ENCODE measurements at places on chromosomes 6 and 20.

GRCh38 chr6:90860822-90861601 lies 274.1 kb upstream of the MAP3K7 start:
- no peak for DNase-seq

DNA sequence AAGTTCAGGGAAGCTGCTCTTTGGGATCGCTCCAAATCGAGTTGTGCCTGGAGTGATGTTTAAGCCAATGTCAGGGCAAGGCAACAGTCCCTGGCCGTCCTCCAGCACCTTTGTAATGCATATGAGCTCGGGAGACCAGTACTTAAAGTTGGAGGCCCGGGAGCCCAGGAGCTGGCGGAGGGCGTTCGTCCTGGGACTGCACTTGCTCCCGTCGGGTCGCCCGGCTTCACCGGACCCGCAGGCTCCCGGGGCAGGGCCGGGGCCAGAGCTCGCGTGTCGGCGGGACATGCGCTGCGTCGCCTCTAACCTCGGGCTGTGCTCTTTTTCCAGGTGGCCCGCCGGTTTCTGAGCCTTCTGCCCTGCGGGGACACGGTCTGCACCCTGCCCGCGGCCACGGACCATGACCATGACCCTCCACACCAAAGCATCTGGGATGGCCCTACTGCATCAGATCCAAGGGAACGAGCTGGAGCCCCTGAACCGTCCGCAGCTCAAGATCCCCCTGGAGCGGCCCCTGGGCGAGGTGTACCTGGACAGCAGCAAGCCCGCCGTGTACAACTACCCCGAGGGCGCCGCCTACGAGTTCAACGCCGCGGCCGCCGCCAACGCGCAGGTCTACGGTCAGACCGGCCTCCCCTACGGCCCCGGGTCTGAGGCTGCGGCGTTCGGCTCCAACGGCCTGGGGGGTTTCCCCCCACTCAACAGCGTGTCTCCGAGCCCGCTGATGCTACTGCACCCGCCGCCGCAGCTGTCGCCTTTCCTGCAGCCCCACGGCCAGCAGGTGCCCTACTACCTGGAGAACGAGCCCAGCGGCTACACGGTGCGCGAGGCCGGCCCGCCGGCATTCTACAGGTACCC lies at the start of gene ESR1:
Gene ESR1 (plus strand): TSS at position 170 of the 858 bp plus-strand sequence. CDS start 231 bp downstream, at position 401.
- peak; percentile 35 for DNase-seq

GRCh38 chr6:156689656-156690055 lies 87.5 kb upstream of the ARID1B start:
- DNase-seq = no peak

- no peak for DNase-seq
Observed at GRCh38 chr20:49985617-49986016, 2.8 kb downstream of the SNAI1 start.

GRCh38 chr6:24980507-24981385 lies 45.0 kb upstream of the RIPOR2 start:
- no peak for DNase-seq

DNA sequence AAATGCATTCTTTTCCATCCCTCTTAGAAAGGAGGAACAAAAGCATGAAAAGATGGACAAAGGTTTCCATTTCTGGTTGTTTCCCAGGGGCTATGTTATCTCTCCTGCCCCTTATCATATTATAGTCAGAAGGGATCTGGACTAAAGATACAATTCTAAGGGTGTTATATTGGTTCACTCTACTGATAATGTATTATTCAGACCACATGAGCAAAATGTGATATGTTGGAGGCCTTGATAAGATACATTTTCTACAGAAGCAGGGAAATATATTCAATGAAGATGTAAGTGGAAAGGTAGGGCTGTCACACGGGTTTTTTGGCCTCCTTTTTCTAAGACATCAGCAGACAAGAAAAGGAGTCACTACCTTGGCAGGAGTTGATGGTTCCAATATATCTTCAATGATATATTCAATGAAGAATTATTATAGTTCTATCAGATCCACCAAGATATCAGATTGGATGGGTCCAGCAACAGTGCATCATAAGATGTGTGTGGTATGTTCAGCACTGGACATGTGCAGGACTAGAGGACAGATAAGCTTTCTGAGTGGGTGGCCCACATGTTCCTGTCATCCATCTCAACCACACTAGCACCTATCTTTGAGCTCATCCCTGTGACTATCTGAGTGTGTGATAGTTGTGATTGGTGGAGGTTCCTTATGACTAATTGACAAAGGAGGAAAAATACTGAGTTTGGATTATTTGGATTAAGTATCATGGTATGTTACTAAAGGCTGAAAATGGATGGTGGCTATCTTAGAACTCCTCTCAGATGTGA lies 5.7 kb upstream of the ZKSCAN3 start:
- DNase-seq = no peak

- no peak for DNase-seq
Observed at GRCh38 chr20:12976720-12977309, 32.0 kb upstream of the SPTLC3 start.

GRCh38 chr6:135096403-135097130 lies 41.9 kb upstream of the HBS1L start:
- DNase-seq = no peak

DNA sequence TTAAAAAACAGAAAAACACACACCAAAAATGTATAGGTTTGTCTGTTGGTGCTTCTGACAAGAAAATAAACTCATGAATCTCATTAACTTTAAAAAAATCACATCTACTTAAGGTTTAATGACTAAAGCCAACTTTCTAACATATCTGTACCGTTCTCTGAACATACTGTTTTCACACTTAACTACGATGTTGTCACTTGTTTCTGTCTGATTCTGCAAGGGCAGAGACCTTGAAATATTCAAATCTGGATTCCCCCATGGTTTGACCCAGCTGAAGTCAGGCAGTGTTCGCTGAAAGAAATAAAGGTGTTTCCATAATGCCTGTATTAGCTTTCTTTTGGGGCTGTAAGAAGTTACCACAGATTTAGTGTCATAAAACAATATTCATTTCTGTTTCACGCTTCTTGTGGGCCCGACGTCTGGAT lies 2.7 kb upstream of the ASXL1 start:
- no peak for DNase-seq

GRCh38 chr6:125307964-125308615 lies 6.3 kb upstream of the HDDC2 start:
- DNase-seq = no peak

DNA sequence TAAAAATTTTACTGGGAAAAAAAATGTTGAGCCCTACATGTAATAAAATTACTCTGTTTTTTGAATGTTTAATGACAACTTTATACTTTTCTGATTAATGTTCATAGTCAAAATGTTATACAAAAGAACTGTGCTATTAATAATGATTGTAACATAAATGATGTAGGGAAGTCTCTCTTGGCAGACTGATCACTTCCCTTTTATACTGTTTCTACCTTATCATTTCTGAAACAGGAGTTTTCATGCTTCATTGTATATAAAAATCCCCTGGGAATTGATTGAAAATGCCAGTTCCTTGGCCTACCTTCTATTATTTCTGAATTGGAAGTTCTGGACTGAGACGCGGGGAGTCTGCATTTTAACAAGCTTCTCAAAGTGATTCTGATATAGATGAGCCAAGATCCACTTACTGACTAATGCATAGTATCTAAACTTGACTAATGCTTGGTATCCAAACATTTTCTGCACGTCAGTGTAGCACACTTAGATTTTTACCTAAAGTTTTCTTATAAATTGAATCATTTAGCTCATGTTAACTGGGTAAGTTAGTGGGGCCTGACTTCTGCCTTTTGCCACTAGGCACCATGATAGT lies 7.2 kb upstream of the HDAC2 start:
- DNase-seq = no peak

DNA sequence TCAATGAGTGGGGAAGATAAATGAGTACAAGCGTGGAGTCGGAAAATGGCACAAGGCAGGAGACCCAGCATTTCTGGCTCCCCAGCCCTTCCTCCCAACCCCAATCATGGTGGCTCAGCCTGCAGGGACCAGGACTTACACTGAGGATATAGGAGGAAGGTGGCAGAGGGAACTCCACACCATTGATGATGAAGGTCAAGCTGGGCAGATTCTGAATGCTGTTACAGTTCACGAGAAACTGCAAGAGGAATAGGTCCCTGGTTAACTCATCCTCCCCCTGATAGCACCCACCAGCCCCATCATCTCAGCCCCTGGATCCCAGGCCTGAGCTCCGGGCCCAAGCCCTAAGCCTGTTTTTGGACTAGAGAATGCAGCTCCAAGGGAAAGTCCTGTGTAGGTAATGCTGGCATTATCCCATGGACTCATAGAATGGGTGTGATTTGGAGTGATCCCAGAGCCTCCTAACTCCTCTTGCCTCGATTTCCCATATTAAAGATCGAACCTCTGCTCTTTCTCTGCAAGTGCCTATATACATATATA lies 2.3 kb upstream of the TFEB start:
- no peak for DNase-seq

GRCh38 chr20:5122873-5123260 lies 3.1 kb upstream of the PCNA start:
- DNase-seq = no peak

DNA sequence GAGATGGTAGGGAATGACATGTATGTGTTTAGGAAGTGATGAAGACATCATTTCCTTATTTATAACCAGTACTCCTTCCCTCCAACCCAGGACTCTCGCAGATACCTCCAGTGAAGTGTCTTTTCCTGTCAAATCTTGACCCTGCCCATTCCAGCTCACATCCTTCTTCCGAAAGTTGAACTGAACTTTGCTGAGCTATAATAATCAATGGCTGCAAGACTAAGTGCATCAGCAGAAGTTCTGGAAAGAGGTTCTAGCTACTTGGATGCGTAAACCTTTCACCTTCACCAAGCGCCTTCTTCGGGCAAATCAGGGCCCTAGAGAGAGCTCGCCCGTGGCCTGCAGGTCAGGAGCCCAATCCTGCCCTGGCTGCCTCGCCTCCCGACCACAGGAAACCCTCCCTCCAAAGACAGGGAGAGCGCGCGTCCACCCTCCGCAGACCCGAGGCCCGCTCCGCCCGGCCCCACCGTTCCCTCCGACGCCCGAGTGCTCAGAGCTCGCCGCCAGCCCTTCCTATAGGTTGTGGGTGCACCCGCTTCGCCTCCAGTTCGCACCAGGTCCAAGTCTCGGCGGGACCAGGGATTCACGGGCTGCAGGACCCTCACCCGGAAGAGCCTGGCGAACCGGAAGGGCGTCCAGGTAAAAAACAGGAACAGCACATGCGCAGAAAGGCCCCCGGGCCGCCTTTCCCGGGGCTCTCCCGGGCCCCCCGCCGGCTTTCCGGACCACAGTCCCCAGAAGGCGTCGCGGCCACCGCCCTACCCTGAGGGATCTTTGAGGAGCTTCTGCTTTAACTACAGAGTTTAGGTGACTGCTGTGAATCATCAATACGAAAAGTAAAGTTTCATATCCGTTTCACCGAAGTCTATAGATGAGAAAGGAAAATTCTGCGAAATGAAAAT lies at the start of gene ZNF334:
Gene ZNF334 (minus strand): TSS at position 617 of the 902 bp plus-strand sequence. CDS start 1,457 bp downstream, outside the sequence.
- DNase-seq = peak; percentile 56

Data from progenitor cell of endocrine pancreas (in vitro differentiated cells).